ENCODE measurements at places on chromosomes 7 and 10.

- no peak for DNase-seq
Observed at GRCh38 chr10:70714951-70715350, 42.6 kb downstream of the ADAMTS14 start.

- DNase-seq: no peak
Observed at GRCh38 chr10:16756561-16757221, 60.5 kb downstream of the RSU1 start.

DNA sequence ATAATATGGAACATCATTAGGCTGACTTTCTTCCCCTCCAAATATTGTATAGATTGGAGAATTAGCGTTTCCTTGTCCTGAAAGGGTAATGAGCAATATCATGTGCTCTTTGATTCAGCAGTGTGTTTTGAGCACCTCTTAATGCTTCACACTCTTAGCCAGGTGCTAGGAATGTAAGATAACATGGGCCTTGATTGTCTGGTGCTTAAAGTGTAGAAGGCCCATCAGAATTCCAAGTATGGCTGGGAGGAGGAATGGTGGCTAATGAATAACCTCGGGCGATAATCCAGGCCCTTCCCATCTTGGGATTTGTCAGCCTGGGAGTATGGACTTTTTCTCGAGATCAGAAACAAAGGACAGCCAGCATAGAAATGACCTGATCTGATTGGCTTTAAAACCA lies 8.6 kb downstream of the TSPAN13 start:
- DNase-seq: no peak

- no peak for DNase-seq
Observed at GRCh38 chr10:49296382-49296781, 2.6 kb upstream of the C10orf71 start.

DNA sequence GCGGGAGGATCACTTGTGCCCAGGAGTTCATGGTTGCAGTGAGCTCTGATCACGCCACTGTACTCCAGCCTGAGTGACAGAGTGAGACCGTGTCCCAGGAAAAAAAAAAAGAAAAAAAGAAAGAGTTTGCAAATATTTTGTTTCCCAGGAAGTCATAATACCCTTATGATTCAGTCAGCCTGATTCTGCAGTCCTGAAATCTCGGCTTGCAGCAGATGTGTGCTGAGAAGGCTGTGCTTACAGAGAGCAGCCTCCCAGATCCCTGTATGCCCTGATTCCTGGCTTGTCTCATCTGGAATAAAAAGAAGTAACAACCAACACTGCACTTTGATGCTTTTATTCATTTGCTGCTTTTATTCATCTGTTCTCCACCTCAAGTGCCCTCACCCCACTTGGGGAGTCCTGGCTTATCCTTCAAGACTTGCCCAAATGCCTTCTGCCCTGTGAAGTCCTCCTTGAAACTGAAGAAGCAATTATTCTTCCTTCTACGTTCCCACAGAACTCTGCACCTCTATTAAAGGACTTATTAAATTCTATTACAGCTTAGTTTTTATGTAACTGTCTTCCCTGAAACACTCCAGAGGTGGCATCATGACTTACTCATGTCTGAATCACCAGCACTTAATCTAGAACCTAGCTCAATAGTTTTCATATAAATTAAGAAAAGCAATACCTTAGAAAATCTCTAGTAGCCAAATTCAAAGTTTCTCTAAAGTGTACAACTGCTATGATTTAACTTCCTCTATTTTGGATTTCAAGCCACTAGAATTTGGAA lies 27.7 kb upstream of the BPGM start:
- peak; percentile 33 for DNase-seq

- DNase-seq: no peak
Observed at GRCh38 chr7:92563345-92563744, 26.8 kb downstream of the FAM133B start.

DNA sequence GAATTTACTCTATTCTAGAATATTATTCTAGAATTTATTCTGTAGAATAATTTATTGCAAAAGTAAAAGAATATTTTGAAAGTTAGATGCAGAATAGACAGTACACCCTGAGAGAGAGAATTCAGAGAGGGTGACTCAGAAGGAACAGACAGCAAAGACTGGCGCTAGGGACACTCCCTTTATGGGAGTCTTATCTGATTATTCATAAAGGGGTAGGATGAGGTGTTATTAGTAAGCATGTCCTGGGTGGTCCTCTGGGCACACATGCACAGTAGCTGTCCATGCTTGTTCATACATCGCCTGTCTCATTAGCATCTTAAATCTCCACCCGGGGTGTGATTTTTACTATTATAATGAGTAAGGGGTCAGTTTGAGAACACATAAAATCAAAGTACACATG lies 100.1 kb downstream of the XPNPEP1 start:
- no peak for DNase-seq

DNA sequence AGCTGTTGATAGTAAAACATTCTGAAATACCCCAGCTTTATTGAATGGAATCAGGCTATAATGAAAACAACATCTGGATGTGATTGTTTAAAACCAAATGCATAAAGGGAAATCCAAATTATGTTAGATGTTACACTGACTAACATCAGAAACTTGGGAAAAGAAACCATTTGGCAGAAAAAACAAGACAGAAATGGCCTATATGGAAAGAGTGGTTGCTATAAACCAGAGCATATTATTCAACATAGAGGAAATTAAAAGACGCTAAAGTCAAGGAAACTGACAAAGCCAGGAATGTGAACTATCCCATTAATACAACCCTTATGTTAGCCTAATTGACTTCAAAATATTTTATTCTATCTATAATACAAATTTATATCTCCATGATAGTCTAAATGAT lies 53.0 kb upstream of the CABCOCO1 start:
- DNase-seq: no peak

- no peak for DNase-seq
Observed at GRCh38 chr10:71471957-71472365, 75.2 kb downstream of the CDH23 start.

DNA sequence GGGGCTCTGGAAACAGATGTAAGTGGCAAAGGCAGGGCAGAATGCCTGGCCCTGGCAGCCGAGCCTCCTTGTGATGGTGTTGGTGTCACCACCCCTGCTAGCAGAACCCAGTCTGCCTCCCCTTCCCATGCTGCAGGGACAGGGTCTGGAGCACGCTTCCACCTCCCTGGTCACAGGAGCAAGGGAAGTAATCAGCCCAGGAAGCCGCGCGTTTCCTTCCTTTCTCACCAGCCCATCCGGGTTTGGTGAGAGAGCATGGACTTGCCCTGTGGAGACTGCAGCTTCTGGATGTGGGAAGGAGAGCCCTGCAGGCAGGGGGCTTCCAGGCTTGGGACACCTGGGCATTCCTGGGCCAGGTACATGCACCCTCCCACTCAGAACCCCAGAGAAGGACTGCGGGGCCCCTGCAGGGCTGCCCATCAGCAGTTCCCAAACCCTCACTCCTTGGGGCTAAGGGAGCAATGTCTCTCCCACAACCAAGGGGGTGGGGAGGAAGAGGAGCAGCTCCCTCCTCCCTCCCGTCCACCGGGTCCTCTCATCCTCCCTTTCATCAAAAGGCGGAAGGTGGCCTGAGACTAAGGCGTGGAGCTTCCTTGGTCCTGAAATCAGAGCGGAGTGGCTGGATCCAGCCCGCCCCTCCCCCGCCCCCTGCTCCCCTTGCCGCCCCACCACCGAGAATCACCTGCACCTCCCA lies 1.8 kb downstream of the MMRN2 start:
- DNase-seq: no peak

GRCh38 chr7:71385330-71385729 lies 253.4 kb downstream of the GALNT17 start:
- DNase-seq: no peak

DNA sequence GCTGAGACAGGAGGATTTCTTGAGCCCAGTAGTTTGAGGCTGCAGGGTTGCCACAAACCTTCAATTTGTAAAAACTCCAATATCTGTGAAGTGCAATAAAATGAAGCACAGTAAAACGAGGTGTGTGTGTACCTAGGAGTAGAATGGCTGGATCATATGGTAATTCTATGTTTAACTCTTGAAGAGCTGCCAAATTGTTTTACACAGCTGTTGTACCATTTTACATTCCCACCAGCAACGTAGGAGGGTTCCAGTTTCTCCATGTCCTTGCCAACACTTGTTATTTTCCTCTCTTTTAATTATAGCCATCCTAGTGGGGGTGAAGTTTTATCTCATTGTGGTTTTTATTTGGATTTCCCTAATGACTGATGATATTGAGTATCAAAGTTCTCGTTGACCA lies 16.2 kb downstream of the PLEKHA1 start:
- no peak for DNase-seq

DNA sequence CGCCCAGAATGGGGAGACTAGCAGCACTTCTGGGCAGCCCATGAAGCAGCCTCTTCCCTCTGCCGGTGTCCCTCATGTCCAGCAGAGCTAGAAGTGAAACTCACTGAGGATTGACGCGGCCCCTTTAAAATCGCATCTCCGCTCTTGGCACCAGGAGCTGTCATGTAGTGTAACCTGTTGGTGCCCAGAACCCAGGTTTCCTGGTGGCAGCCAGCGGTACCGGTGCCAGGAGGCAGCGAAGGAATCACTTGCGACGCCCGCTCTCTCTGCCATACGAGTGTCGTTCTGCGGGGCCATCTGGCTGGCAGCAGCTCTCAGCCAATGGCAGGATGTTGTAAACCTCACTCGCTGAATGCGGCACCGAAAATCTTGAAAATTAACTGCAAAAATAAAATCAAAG lies 82.7 kb downstream of the CUX1 start:
- peak; percentile 20 for DNase-seq

- no peak for DNase-seq
Observed at GRCh38 chr10:89663144-89663543, 18.1 kb upstream of the PANK1 start.

DNA sequence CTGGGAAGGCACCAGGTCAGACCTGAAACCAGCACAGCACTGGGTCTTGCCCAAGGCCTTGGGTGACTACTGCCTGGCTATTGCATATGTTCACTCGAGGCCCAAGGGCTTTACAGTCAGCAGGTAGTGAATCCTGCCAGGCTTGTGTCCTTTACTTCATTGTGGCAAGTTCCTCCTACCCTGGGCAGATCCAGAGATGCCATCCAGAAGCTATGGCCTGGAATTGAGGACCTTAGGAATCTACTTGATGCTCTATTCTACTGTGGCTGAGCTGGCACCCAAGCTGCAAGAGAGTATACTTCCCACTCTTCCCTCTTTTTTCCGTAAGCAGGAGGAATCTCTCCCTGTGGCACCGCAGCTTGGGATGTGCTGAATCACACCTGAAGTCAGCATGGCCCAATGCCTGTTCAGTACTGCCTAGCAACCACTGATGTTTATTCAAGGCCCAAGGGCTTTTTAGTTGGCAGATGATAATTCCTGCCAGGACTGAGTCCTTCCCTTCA lies 246.7 kb upstream of the CTBP2 start:
- DNase-seq: peak; percentile 79

- DNase-seq: no peak
Observed at GRCh38 chr10:34013235-34013634, 678.8 kb upstream of the NRP1 start.

DNA sequence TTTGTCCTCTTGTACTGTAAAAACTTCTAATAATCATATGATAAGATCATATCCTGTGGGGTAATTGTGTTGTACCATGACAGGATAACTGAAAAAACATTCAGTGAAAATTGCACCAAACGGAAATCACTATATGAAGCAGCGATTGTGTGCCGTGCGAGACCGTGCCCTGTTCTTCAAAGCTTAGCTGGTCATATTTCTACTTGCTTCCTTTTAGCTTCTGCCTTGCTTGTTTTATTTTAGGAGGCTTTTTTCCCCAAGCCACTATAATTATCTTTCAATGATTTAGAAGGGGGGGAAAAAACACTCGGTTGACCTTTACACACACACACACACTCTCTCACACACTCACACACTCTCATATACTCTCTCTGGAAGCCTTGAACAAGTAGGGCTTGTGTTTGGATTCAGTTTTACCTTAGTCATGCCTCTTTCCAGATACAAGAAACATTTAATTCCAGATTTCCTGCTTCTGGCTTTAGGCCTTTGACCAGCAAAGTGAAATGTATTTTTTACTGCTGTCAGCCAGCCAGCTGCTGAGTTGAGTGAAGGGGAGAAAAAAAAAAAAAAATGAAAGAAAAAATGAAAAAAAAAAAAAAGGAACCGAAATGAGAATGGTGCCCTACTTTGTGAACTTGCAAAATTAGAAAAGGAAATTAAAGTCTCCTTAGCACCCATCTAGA lies 181.4 kb downstream of the ARID5B start:
- no peak for DNase-seq

- DNase-seq: no peak
Observed at GRCh38 chr7:30433506-30433905, 45.1 kb downstream of the NOD1 start.

- no peak for DNase-seq
Observed at GRCh38 chr10:112332022-112332421, 41.9 kb upstream of the ACSL5 start.

- DNase-seq: no peak
Observed at GRCh38 chr7:82229164-82229563, 214.4 kb downstream of the CACNA2D1 start.

GRCh38 chr7:69919426-69920111 lies 321.3 kb downstream of the AUTS2 start:
- DNase-seq: no peak

DNA sequence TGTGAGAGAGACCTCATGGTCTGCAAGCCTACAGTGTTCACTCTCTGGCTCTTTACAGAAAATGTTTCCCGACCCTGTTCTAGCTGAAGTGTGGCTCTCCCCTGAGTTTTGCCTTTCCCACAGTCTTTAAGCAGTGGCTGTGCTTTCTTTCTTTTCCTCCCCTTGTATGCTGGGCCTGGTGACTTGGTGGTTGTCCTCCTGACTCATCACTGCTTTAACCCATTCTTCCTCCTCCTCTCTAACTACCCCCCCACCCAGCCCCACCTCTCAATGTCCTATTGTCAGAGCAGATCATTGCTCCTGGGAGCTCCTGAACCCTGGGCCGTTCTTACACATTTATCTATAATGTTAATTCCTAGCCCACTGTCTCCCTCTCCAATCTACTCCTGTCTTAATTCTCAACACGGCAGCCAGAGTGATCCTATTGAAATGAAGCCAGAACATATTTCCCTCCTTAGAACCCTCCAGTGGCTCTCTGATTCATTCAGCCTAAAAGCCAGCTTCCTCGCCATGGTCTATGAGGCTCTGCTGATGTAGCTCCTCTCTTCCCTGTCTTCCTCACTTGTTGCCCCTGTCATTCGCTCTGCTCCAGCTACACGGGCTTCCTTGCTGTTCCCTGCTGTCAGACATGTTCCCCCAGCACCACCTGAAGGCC lies 55.0 kb downstream of the DENND11 start:
- no peak for DNase-seq

GRCh38 chr7:6422926-6423632 lies 24.7 kb downstream of the DAGLB start:
- DNase-seq: no peak

Data from RWPE1 (cell line).